CD4-positive, alpha-beta T cell (primary cell): ENCODE measurements at places on chromosomes 7 and 10.

DNA sequence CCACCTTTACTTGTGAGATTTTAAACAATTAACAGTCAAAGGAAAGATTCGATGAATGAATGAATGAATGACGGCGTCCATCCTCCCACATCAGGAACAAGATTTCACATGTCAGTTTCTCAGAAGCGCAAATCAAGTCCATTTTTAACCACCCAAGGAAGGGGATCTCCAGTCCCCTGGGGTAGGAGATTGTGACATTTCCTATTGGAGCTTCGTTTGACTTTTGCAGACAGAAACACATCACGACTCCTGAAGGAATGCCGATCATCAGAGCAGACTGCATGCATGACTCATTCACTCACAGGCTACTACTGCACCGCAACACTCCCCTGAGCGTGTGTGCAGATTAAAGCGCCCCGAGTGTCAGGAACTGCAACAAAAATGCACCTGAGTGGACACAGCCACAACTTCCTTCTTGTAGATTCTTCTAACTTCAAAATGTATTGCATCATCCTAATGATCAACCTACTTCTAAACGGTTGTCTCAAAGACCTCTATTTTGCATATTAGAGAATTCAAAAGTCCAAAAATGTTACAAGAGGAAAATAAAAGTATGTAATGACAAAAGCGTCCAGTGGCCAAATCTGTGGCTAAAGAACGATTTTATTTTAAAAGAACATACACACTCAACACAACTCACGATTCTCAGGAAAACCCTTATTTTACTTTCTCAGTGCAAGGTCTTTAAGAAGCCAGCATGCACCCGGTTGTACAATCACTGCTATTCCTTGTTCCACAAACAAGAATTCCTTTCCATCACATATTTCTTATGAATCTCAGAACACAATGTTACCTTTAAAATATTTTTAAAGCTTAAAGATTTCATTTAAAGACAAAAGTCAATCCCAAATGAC, 172.6 kb downstream of the FAM107B start:
- H3K27me3 ChIP-seq = no peaks in the 10 kb centered on the region
- peak overlapping the region; percentile 78 for H3K4me3 ChIP-seq
- H3K4me1 ChIP-seq = peaks cover 62% of the 10 kb centered on the region
- peak; percentile 50 for DNase-seq
- no peak overlapping the region for H3K27ac ChIP-seq

DNA sequence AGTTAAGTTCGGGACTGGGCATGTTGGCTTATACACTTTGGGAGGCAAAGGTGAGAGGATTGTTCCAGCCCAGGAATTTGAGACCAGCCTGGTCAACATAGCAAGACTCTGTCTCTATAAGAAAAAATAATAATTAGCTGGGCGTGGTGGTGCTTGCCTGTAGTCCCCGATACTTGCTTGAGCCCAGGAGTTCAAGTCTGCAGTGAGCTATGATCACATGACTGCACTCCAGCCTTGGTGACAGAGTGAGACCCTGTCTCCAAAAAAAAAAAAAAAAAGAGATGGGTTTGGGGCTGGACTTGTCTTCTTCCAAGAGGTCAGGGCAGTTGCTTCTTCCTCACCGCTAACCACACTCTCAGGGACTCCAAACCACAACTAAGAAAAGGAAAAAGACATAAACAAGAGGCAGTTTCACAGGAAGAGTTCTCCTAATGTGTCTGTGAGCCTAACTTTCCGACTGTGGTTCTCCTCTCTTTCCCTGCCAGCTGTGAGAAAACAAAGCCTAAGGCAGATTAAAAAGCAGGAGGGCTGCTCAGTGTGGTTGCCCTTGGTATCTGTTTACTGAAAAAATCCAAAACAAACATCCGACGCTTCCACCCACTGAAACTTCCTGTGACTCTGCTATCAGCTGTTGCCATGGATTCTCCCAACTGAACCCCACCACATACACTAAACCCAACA, 2.4 kb upstream of the SERPINE1 start:
- H3K36me3 ChIP-seq = no peaks in the 10 kb centered on the region
- peaks cover 38% of the 10 kb centered on the region for H3K27me3 ChIP-seq
- H3K4me1 ChIP-seq = peaks cover 32% of the 10 kb centered on the region
- DNase-seq = no peak
- H3K4me3 ChIP-seq = no peak overlapping the region
- no peak overlapping the region for H3K27ac ChIP-seq

- H3K27ac ChIP-seq = no peak overlapping the region
- no peaks in the 10 kb centered on the region for H3K36me3 ChIP-seq
Observed at GRCh38 chr7:31874631-31875386, 187.8 kb downstream of the PPP1R17 start.

GRCh38 chr7:142746264-142746663, 3.0 kb upstream of the PRSS1 start:
- no peaks in the 10 kb centered on the region for H3K4me1 ChIP-seq
- no peaks in the 10 kb centered on the region for H3K36me3 ChIP-seq
- H3K27me3 ChIP-seq = no peaks in the 10 kb centered on the region
- H3K27ac ChIP-seq = no peak overlapping the region

GRCh38 chr7:79620291-79620690, 166.8 kb upstream of the MAGI2 start:
- no peaks in the 10 kb centered on the region for H3K36me3 ChIP-seq
- DNase-seq = no peak
- no peaks in the 10 kb centered on the region for H3K27me3 ChIP-seq
- no peak overlapping the region for H3K4me3 ChIP-seq
- no peak overlapping the region for H3K27ac ChIP-seq
- no peaks in the 10 kb centered on the region for H3K4me1 ChIP-seq

GRCh38 chr7:106281585-106282318, 3.0 kb downstream of the NAMPT start:
- H3K4me3 ChIP-seq = no peak overlapping the region
- no peaks in the 10 kb centered on the region for H3K27me3 ChIP-seq
- no peak overlapping the region for H3K27ac ChIP-seq
- no peaks in the 10 kb centered on the region for H3K36me3 ChIP-seq

- no peaks in the 10 kb centered on the region for H3K27me3 ChIP-seq
- H3K4me1 ChIP-seq = no peaks in the 10 kb centered on the region
- DNase-seq = no peak
- no peak overlapping the region for H3K4me3 ChIP-seq
Observed at GRCh38 chr7:84083846-84084245, 110.7 kb downstream of the SEMA3A start.

DNA sequence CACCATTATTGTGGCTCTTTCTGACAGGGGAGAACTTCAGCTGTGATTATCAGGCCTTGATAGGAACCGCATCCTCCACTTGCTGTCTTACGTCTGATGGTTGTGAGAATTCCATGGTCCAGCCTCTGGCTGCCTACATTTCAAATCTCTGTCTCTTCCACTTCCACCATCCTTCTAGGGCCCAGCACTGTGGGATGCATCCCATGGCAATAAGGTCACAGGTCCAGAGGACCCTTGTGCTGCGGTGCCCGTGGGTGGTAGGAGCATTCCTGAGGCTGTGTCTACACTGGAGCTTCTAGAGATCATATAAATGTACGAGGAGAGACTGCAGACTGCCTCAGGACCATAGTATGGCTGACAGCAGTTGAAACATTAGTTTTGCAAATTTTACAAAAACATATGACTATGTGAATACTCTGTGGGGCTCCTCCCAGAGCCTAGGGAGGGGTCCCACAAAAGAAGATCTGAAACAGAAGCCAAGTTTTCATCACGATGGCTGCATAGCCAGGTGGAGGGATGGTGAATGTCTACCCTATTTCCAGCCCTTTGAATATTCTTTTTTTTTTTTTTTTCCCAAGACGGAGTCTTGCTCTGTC, 11.8 kb downstream of the CALML3 start:
- no peaks in the 10 kb centered on the region for H3K27me3 ChIP-seq
- no peak overlapping the region for H3K27ac ChIP-seq
- peak; percentile 1 for DNase-seq
- H3K4me3 ChIP-seq = no peak overlapping the region

- no peak for DNase-seq
- H3K27me3 ChIP-seq = no peaks in the 10 kb centered on the region
- H3K4me3 ChIP-seq = no peak overlapping the region
Observed at GRCh38 chr7:155308330-155309020, 10.8 kb downstream of the INSIG1 start.

DNA sequence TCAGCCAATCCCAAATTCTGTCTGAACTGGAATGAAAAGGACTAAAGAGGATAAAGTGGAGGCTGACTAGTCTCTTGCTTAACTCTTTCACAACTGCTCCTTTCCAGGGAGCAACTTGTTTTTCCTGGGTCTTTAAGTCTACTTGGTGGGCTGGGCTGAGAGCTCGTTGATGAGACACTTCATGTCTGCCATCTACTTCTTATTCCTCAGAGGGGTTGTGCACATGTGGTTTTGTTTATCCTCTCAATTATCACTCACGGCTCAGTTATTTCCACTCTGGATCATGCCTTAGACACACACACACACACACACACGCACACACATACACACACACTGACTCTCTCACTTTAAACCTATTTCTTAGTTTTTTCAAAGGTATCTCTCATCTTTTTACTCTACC, 298.6 kb upstream of the MTPN start:
- H3K27me3 ChIP-seq = no peaks in the 10 kb centered on the region
- H3K27ac ChIP-seq = no peak overlapping the region
- DNase-seq = no peak
- H3K4me3 ChIP-seq = no peak overlapping the region
- no peaks in the 10 kb centered on the region for H3K4me1 ChIP-seq

GRCh38 chr7:43636093-43636492, 53.2 kb downstream of the STK17A start:
- no peak overlapping the region for H3K4me3 ChIP-seq
- DNase-seq = no peak
- H3K36me3 ChIP-seq = peaks cover 83% of the 10 kb centered on the region
- H3K4me1 ChIP-seq = peaks cover 63% of the 10 kb centered on the region
- H3K27ac ChIP-seq = no peak overlapping the region

DNA sequence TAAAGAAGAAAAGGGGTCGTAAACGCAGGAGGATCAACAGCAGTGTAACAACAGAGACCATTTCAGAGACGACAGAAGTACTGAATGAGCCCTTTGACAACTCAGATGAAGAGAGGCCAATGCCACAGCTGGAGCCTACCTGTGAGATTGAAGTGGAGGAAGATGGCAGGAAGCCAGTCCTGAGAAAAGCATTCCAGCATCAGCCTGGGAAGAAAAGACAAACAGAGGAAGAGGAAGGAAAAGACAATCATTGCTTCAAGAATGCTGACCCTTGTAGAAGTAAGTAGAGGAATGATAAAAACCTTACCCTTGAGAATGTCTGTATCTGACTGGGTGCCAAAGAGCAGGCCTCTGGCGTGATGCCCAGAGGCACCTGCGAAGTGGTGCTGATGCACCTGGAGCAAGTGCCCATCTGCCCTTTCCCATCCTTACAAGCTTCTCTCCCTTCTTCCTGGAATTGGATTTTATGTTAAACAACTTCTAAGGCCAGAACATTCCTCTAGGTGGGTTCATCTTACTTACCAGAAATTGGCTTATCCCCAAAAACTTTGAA, 86.4 kb upstream of the SAMD8 start:
- H3K27ac ChIP-seq = no peak overlapping the region
- no peak overlapping the region for H3K4me3 ChIP-seq
- H3K4me1 ChIP-seq = no peaks in the 10 kb centered on the region
- no peaks in the 10 kb centered on the region for H3K27me3 ChIP-seq
- H3K36me3 ChIP-seq = peaks cover 91% of the 10 kb centered on the region

DNA sequence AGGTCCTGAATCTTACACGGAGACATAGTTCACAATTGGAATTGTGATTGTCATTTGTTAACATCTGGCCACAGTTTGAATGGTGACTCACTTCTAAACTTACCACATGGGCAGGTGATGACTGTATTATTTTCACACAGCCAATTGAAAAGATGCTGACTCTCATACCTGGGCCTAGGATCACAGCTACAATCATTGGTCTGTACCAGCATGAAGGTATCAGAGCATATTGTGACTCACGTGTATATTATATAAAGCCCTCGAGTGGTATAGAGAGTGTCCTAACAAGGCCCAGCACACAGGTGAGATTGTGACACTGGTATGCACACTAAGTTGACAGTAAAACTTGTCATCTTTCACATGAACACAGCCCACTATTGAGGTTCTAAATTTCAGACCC, 9.4 kb upstream of the ZNF107 start:
- H3K4me1 ChIP-seq = no peaks in the 10 kb centered on the region
- no peak overlapping the region for H3K27ac ChIP-seq
- no peak for DNase-seq
- no peaks in the 10 kb centered on the region for H3K27me3 ChIP-seq
- H3K4me3 ChIP-seq = no peak overlapping the region
- no peaks in the 10 kb centered on the region for H3K36me3 ChIP-seq

DNA sequence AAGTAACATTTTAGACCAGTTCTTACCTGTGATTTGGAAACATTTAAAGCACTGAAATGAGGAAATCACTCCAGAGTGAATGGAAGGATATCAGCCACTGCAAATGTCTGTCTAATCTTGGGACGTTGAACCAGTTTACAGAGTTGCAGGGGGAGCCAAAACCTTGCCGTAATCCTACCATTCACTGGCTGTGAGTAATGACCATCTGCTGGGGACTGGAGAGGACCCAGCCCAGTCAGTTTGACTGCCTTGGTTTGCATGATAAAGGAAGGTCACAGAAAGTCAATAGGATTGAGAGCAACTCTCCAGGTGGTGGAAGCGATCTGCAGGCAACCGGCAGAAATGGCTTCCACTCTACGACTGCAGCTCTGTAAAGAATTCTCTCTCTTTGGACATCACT, 167.2 kb downstream of the AKR1D1 start:
- DNase-seq = no peak
- H3K27me3 ChIP-seq = no peaks in the 10 kb centered on the region

DNA sequence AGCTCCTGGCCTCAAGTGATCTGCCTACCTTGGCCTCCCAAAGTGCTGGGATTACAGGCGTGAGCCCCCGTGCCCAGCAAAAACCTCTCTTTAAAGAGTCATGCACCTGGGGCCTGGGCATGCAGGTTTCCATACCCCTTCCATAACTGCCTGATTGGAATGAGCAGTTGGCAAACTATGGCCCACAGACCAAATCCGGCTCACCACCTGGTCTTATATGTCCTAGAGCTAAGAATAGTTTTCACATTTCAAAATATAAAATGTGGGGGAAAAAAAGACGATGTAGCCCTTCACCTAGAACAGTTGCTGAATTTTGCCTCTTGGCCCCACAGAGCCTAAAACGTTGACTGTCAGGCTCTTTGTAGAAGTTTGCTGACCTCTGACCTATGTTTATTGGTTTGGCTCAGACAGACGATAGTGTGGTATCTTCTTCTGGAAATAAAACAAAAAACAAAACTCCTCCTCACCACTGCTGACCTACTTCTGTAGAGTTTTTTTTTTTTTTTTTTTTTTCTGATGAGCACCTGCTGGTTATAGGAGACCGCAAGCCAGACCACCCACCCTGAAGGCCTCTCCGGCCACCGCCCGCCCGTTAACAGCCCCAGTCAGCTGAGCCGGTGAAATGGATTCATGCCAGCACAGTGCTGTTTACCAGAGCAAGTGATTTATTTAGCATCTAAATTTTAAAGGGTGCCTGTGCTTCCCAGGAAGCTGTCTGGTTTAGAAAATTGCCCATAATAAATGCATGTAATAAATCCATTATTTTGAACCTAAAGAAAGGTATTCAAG, 33.5 kb upstream of the SFRP5 start:
- no peak for DNase-seq
- H3K36me3 ChIP-seq = no peaks in the 10 kb centered on the region
- H3K27ac ChIP-seq = no peak overlapping the region
- no peak overlapping the region for H3K4me3 ChIP-seq

- no peaks in the 10 kb centered on the region for H3K36me3 ChIP-seq
- H3K4me3 ChIP-seq = no peak overlapping the region
- H3K27me3 ChIP-seq = no peaks in the 10 kb centered on the region
- no peaks in the 10 kb centered on the region for H3K4me1 ChIP-seq
- DNase-seq = no peak
- H3K27ac ChIP-seq = no peak overlapping the region
Observed at GRCh38 chr7:133794479-133794878, 332.7 kb upstream of the LRGUK start.
